ENCODE measurements at places on chromosomes 11 and 22. TPM values are rescaled to one million over a fixed set of nuclear protein-coding genes. Genes with fewer than 3 reads are reported as not detected.

Gene NELL1
- 3.7 TPM for total RNA-seq

Gene PNPLA5
- not detected for total RNA-seq

Gene PRODH
- total RNA-seq = 3.7 TPM

Gene TMEM45B
- not detected for total RNA-seq

Gene TMEM126A
- 35.5 TPM for total RNA-seq

Gene OTOG
- under 0.01 TPM for total RNA-seq
